ENCODE measurements at places on chromosomes 11 and 22.

GRCh38 chr11:28140689-28141455, 32.7 kb downstream of the METTL15 start:
- no peak for DNase-seq

GRCh38 chr11:116849486-116849885, 12.1 kb upstream of the APOA1 start:
- DNase-seq: no peak

- DNase-seq: no peak
These were observed 538.1 kb upstream of the API5 start for GRCh38 chr11:42773729-42774128.

DNA sequence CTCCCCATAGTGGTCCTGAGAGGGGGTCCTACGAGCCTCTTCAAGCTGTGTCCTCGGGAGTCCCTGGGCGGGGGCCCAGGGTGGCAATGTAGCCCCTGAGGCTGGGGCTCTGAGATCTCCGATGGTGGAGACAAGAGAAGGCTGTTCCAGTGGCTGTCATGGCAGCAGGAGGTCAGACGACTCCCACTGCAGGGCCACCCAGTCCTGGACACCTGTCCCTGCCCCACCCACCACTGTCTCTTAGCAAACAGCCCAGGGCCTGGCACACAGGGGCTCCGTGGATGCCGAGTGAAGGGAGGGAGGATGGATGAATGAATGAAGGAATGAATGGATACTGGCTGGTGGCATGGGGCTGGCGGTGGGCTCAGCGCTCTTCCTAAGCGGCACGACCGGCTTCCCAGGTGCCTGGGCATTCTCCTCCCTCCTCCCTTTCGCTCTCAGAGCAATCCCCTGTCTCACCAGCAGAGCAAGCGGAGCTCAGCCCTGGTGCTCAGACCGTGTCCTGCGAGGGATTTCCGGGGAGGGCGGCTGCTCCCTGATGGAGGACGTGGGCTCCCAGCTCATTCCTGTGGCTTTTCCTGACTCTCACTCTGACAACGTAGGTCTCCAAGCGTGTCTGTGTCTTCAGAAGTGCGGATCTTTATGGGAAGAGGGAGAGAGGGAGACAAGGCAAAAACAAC, 1272.6 kb downstream of the BRD1 start:
- DNase-seq: no peak

DNA sequence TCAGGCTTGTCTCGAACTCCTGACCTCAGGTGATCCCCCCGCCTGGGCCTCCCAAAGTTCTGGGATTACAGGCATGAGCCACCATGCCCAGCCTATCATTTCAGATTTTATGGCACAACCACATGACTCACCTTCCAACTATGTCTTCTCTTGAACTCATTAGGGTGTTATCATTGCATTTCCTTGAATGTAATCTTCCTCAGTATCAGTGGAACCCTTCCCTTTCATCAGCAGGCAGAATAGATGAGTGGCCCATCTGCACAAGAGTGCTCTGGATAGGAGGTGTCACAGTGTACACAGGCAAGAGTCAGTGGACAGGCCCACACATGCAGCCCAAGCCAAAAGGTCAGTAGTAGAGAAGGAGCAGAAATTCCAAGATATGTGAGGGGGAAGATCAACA, 29.1 kb upstream of the AQP11 start:
- DNase-seq: no peak

DNA sequence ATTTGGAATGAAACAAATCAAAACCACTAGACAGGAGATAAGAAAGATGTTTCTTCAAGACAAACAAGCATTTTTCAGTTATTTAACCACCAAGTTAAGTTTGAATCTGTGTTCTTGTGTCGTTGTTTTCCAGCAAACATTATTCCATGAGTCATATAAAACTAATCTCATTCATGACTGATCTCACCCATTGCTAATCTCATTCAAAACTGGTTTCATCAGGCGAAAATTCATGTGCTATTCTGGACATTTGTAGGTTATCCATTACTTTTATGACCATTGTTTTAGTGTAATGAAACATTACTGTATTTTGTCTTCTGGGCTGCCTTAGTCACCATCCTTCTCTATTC, 221.8 kb downstream of the DDX10 start:
- DNase-seq: no peak

DNA sequence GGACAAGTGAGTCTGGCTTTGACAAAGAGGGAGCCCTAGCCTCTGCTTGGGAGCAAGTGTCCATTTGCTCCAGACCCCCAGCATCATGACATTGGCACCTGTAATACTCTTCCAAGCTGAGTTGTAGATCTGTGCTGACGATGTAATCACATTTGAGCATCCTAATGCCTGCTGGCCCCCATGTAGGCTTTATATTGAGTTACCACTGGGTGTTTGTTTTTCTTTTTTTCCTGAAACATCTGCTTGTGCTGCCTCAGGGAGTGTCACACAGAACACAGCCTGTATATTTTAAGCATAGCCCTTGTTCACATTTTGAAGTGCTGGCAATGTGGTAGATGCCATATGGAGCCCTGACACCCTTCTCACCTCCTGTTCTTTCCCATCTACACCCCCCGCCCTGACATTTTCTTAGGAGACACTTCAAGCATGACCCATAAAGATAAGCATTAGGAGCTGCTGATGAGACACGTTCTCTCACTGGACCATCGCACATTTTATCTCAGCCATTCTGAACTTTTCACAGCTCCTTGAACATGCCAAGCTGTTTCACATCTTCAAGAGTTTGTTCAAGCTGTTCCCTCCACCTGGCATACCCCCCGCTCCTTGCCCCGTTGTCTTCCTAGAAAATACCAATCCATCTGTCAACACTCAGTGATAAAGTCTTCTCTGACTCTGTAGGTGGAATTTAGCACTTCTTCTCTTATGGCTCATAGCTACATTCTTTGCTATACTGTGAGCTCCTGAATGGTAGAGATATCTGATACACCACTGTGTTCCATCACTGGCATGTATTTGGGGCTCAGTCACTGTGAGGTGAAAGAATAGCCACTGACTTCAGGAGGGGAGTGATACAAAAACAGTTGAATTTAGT, 128.7 kb downstream of the TRIM44 start:
- DNase-seq: no peak

DNA sequence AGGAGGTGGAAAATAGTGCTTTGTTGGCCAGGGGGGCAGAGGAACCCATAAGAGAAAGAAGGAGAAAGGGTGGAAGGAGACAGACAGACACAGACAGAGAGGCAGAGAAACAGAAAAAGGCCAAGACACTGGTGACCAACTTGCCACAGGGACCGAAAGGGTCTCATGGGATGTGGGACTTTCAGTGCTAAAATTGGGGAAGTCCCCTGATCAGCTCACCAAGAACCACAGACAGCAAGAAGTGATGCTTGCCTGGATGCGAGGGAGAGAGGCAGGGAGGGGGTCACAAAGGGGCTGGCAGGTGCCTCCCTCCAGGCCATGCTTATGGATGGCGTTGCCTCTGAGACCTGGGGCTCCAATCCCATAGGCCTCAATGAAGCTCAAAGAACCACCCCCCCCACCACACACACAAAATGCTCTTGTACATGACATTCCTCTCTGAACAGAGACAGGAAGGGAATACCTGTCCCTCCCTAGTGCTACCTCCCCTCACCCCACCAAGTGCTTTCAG, 413.4 kb downstream of the MN1 start:
- no peak for DNase-seq

GRCh38 chr11:73156114-73156513, 14.0 kb upstream of the FCHSD2 start:
- no peak for DNase-seq

- no peak for DNase-seq
These were observed 245.0 kb downstream of the BRD1 start for GRCh38 chr22:49582678-49583077.

DNA sequence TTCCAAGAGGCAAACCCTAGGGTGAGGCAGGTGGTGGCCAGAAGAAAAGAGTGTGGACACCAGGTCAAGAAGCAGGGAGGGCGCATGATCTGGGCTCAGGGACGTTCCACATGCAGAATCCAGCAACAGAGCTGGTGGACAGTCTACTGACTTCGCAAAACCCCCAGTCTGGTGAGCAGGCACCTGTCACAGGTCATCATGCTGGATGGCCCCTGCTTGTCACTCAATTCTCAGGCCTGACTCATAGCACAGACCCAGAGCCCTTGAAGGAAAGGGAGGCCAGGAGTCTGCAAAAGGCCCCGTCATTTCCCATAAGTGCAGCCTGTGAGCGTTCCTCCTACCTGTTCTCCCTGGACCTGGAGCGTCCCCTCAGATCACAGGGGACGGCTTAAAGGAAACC, 18.2 kb downstream of the APOL4 start:
- no peak for DNase-seq

- no peak for DNase-seq
These were observed 229.5 kb downstream of the TTC28 start for GRCh38 chr22:28450109-28450508.
